Bone marrow (tissue), 2 donors: ENCODE measurements at places on chromosomes 5 and 9.
A peak's percentile ranks its signal among the peaks of the same experiment; 100 is the strongest.

DNA sequence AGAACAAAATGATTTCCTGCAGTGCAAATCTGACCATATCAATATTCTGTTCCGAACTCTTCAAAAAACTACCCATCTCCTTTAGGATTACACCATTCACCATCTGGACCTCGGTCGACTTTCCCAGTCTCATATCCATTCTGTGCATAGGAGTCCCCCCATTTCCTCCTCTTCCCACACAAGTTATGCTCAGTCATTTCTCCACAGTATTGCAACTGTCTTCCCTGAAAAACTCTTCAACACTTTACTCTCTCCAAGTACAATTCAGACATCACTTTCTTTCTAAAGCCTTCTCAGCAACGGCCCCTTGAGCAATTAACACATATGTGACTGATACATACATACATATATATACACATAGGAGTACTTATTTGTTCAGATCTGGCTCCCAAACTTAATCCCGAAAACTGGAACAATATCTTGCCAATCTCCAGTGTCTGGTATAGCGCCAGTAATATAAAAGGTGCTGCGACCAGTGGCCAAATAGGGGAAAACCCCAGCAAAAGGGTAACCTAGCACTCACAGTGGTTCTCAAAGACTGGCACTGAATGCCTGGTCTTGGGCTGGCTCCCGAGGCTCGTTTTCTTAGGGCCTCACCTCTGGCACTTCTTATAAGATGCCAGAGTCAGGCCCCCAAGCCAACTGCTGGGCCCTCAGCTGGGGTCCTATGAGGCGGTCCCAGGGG is 629 bp downstream of the ZBTB26 start:
- no peak for DNase-seq

GRCh38 chr5:160260881-160261815 is 31.8 kb downstream of the FABP6 start:
- DNase-seq, result no peak

DNA sequence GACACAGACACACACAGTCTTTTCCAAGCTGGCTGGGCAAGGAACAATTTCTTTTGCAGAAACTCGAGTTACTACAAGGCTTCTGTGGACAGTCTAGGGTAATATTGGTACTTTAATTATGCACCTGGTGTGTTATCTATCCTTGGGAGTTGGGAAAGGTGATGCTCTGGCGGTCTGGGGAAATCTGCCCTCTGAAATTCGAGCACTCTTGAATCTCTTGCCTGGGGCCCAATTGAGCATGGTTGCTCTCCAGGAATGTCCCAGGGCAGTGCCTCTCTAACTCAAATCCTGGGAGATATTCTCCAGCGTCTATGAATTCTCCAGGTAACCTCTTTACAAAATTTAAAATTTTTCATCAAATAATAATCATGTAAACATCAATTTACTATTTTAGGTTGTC is 69.3 kb downstream of the KCNIP1 start:
- no peak for DNase-seq

GRCh38 chr5:108620516-108620915 is 127.2 kb upstream of the FER start:
- no peak for DNase-seq

DNA sequence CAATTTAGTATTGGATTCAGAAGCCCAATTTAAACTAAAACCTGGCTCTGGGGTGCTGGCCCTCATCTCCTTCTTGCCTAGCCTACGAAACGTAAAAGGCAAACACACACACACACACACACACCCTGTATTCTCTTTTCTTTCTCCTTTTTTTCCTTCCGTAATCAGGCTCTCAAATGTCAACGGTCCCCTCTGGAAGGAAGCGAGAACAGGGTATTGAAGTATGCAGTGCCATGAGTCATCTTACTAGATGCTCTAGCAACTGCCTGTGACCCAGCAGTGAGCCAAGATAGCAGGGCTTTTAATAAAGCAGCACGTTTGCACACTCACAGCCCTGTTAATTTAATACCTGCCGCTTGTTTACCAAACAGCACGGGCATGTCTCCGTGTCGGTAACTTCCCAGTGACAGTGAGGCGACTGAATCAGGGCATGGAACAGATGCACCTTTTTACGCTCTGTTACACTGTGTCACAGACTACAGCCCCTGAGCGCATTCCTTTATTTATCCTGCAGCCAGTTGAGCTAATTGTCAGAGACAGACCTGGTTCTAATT is 243.8 kb downstream of the BNC2 start:
- DNase-seq, result no peak

- no peak for DNase-seq
These were observed 1272.3 kb upstream of the CDH9 start for GRCh38 chr5:28310696-28311095.

DNA sequence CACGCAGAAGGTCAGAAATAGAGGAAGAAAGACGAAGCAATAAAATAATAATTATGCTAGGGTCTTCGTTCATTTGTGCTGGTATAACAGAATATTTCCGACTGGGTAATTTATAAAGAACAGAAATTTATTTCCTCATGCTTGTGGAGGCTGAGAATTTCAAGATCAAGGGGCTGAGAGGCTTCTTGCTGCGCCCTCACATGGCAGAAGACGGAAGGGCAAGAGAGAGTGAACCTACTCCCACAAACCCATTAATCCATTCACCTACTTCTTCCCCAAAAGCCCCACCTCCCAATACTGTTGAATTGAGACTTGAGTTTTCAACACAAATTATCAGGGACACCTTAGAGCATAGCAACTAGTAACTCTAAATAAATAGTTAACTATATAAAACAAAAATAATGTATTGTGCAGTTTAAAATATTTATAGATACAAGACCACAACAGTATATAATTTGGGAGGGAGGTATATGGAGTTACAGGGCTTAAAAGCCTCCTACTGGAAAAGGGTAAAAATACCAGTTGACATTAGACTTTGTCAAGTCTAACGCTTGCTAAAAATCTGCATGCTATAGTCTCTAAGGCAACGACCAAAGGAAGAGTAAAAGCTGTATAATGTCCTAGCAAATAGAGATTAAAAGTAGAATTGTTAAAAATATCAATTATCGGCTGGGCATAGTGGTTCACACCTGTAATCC is 40.3 kb upstream of the NAA35 start:
- DNase-seq, result peak; percentile 61

DNA sequence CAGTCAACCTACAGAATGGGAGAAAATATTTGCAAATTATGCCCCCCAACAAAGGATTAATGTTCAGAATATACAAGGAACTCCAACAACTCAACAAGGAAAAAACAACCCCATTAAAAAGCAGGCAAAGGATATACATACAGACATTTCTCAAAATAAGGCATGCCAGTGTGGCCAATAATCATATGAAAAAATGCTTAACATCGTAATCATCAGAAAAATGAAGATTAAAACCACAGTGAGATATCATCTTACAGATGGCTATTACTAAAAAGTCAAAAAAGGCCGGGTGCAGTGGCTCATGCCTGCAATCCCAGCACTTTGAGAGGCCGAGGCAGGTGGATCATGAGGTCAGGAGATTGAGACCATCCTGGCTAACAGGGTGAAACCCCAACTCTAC is 103.2 kb downstream of the KLHL3 start:
- no peak for DNase-seq

DNA sequence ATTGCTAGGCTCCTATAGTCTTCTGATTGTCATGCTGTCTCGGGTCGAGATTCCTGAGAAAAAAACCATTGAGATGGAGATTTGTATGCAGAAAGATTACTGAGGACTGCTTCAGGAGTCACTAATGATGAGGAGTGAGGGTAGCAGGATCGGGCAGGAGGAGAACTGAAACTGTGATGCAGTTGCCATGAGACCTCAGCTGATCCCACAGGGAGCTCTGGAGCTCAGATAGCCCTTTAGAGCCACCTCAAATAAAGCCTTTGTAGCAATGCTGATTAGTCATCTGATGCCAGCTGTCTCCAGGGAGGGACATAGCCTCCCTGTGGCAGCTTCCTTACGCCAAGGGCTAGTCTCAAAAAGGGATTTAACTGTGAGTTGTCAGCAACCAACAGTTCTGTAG is 256.9 kb downstream of the DMAC1 start:
- no peak for DNase-seq

DNA sequence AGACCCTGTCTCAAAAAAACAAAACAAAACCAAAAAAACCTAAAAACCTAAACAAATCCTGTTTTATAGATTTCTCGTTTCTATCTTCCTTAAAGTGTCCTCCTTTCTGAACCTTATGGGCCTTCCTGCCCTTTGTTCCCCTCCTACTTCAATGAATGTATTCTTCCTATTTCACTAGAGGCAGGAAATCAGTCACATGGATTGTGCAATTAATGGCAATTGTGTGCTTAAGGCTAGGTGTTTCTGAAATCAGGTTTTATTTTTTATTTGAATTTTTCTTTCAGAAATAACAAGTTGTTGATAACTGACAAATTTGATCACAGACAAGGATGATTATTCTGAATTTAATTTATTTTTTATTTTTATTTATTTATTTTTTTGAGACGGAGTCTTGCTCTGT is 220.6 kb upstream of the SEMA6A start:
- no peak for DNase-seq

DNA sequence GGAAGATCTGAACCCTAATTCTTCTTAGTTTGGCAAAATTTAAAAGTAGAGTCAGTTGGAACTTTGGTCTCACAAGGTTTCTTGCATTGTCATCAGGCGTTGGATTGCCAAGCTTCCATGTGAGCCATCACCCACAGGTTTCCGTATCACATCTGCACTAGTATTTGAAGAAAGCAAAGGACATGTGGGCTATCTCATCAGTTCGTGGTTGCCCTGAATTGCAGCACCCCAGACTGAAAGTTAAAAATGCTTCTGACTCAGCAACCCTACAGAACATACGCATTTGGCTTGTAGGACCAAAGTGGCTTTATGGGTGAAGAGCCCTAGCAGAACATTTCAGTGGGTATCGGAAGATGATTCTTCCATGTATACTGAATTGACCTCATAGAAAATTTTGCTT is 358.0 kb downstream of the ENC1 start:
- no peak for DNase-seq

DNA sequence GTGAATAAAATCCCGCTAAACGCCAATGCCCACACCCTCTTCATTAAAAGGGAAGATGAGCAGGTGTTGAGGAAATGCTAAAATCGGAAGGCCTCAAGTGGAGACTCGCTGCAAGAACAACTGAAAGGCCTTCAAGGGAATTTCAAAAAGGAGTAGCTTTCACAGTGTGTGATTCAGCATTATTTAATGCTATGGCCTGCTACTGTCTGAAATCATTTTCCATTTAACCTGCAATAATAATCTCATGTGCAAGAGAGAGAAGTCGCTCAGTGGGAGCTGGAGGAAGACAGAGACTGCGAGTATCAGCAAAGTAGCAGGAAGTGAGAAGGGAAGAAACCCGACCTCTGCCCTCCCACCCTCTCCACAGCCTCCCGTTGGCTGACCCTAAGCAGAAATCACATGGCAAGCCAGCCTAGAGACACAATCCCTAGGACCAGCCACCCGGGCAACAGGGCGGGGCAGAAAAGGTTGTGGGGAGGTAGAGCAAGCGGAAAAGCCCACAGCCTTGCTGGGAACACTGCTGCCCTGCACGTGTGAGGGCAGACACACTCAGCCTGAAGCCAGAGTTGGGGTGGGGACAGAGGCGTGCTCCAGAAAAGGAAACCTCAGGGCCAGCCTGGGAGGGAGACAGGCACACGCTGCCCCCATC is 39.9 kb upstream of the CTSL start:
- no peak for DNase-seq

GRCh38 chr9:21510806-21511205 is 28.7 kb upstream of the IFNE start:
- DNase-seq, result no peak

GRCh38 chr5:84257061-84257460 is 127.6 kb downstream of the EDIL3 start:
- no peak for DNase-seq
